Coronary artery (tissue), 2 donors: ENCODE measurements at places on chromosomes 11 and 22.

DNA sequence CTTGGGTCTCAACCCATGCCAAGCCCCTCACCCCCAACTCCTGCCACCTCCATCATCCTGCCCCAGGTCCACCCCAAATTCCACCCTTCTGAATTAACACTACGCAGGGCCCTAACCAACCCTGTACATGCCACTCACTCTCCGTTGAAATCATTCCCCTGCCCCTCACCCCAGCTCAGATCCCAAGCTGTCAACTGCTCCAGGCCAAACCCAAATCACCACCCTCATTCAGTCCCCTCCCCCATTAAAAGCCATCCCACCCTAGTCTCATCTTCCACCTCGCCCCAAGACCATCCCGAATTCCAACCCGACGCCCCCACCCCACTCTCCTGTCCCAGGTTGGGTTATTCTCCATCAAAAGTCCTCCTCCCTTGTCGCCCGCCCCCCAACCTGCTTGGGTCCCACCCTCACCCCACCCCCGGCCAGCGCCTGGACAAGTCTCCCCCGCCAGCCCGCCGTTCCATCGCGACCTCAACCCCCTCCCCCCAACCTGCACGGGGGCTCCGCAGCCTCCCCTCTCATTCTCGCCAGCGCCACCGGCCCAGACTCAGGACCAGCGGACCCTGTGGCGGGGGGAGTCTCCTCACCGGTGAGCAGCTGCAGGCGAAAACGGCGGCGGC lies 466 bp downstream of the FAM168A start:
- DNase-seq, result no peak

GRCh38 chr22:21069375-21069774 lies 23.6 kb downstream of the LRRC74B start:
- no peak for DNase-seq

GRCh38 chr22:42635531-42635930 lies 4.9 kb downstream of the ATP5MGL start:
- peak; percentile 97 for DNase-seq

- no peak for DNase-seq
These were observed 2.4 kb downstream of the MPST start for GRCh38 chr22:37021710-37022482.

DNA sequence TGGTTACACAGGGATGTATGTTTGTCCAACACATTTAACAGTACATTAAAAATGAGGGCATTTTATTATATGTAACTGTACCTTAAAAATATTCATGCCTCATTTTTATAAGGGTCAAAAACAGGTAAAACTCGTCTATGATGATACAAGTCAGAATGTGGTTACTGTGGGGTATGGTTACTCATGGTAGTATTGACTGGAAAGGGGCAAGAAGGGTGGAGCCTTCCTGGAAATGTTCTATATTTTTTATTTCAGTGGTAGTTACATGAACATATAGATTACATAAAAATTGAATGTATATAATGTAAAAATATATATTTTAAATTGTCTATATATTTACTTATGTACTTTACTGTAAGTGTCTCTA lies 99.8 kb downstream of the STIM1 start:
- DNase-seq, result no peak

DNA sequence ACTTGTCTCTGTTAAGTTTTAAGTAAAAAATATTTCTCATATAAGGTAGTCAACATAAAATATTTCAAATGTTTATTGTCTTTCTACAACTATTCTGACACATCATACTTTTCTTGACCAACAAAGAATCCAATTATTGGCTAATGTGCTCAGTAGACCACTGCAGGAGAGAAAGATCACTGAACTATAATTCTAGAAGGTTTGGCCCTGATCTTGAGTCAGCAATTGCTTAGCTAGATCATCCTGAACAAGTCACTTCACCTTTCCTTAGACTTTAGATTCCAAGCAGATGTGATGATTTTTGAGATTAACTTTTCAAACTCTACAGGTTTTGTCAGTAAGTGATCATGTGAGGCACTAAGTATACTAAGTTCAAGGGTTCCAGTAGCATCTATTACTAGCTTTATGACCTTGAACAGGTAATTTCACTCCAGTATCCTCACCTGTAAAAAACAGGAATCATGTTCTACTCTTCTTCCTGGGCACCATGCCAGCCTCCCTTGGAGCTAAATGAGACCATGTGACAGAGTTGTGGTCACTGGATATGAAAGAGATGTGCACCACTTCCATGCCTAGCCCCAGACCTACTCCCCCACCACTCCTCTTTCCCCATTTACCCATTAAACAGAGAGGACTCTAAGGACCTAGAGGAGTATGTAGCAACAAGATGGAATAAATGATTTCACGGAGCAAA lies 17.3 kb downstream of the PGM2L1 start:
- DNase-seq, result no peak

GRCh38 chr11:77111277-77111676 lies 8.6 kb downstream of the OMP start:
- DNase-seq, result no peak

- peak; percentile 47 for DNase-seq
These were observed 253.3 kb downstream of the BRD1 start for GRCh38 chr22:49574205-49574880.
